ENCODE measurements at places on chromosomes 12 and 14.

- DNase-seq: no peak
Observed at GRCh38 chr14:104335611-104336010, 197.2 kb downstream of the KIF26A start.

GRCh38 chr12:62898526-62898925 is 36.4 kb downstream of the PPM1H start:
- DNase-seq: no peak

DNA sequence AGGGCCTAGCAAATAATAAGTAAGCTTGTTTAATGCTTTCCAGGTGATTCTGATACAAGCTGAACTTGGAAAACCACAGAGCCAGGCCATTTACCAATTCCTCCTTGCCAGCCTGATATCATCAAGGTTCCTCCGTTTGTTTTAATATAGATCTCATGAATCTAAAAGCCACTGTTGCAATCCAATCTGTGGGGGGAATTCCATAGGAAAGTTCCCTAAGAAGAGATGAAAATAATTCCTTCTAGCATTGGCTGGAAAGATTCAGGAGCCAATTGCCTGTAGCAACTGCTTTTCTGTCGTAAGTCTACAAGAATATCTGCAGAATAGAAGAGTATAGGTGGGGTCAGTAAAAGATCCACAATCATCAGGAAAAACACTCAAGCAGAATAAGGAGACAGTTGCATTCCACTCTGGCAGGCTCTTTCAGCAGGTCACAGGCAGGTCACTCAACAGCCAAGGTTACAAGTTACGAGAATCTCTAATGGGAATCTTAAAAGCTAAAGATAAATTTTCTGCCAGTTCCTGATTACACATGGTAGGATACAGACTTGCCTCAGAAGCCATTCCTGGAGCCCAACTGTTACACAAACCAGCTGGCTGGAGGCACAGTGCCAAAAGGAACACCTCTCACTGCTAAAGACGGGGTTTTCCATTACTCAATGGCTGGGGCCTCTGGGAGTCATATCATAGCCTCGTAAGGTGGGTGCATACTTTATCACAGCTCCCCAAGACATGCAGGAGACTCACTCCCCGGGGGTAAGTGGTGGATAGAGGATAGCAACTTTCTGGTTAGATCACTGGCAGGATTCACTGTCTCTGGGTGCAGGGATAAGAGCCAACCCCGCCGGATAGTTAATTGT is 43.6 kb downstream of the FGD6 start:
- no peak for DNase-seq

DNA sequence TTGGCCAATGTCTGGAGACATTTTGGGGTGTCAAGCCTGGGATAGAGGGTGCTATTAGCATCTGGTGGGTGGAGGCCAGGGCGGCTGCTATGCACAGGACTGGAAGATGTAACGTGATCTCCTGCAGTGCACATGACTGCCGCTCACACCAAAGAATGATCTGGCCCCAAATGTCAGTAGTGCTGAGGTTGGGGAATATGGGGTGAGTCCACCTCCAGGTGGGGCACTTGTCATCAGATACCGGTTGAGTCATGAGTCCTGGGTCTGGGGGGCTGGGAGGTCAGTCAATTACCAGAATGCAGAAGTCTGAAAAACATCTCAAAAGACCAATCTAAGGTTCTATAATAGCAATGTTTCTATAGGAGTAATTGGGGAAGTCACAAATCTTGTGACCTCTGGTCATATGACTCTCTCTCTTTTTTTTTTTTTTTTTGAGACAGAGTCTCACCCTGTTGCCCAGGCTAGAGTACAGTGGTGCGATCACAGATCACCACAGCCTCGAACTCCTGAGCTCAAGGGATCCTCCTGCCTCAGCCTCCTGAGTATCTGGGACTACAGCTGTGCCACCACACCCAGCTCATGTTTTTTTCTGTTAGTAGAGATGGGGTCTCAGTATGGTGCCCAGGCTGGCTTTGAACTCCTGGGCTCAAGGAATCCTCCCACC is 6.0 kb upstream of the SDSL start:
- no peak for DNase-seq

- no peak for DNase-seq
Observed at GRCh38 chr12:127745469-127746212, 521.3 kb upstream of the TMEM132C start.
